ENCODE measurements at places on chromosomes 2 and 18.

DNA sequence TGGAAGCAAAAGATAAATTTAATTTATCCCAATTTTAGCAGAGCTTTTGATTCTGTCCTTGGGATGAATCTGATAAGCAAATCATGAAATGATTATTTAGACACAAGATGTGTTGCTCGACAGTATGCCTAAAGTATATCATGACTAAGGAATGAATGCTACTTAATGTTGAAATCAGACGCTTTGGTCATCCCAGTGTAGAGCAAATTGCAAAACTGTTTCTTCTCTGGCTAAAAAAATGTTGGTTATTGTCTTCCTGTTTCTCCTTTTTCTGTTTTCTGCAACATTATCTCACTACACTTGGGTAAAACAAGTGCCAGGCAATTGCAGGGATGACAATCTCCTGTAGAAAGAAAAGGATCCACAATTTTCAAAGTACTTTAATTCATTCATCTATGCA lies 66.4 kb downstream of the BABAM2 start:
- DNase-seq: no peak

DNA sequence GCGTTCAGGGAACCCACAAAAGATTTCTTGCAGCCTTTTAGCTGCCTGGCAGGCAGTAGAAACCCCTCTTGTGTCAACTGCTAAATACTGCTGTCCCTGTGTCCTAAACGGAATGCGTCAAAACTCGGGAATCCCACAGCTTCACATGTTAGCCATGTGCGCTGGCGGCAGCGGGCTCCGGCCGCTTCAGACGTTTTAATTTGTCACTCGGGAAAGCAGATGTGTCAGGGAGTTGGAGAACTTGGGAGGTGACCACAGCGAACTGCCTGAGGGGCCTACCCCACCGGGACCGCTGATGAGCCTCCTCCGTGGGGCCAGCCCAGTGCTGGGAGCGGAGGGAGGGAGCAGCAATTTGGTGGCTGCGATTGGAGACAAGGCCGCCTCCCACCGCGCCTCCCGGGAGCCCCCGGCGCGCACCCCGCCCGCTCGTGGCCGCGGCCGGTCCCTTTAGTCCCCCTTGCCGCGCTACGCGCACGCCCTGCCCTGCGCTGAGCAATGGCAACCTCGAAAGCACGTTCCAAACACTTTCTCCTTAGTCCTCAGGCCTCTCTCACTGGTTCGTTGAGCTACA lies 146.1 kb upstream of the SATB2 start:
- no peak for DNase-seq

DNA sequence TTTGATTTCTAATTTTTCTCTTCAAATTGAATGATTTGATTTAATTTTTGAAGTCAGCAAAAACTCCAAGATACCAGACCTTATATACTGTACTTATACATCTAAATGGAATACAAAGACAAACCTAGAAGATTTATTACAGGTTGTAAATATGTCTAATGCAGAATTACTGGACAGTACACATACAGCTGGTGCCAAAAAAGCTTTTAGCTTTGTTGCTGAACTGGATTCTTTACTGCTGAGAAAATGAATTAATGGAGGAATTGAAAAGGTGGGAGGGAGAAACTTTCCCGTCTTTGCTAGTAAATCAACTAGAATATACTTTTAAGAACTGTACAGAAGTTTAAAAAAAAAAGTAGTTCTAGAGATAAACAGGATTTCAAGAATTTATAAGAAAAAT lies 17.5 kb downstream of the C1D start:
- no peak for DNase-seq

DNA sequence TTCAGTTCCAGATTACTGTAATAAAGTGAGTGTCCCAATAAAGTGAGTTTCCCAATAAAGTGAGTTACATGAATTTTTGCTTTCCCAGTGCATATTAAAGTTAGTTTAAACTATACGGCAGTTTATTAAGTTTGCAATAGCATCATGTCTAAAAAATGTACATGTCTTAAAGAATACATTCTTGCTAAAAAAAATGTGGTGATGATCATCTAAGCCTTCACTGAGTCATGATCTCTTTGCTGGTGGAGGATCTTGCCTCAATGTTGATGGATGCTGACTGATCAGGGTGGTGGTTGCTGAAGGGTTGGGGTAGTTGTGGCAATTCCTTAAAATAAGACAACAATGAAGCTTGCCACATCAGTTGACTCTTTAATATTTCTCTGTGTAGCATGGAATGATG lies 664.2 kb downstream of the TDRD15 start:
- no peak for DNase-seq

GRCh38 chr2:36824273-36824672 lies 127.8 kb downstream of the VIT start:
- DNase-seq: no peak
